C1 segment of cervical spinal cord (tissue), 14 donors: ENCODE measurements at places on chromosomes 11 and 22.

DNA sequence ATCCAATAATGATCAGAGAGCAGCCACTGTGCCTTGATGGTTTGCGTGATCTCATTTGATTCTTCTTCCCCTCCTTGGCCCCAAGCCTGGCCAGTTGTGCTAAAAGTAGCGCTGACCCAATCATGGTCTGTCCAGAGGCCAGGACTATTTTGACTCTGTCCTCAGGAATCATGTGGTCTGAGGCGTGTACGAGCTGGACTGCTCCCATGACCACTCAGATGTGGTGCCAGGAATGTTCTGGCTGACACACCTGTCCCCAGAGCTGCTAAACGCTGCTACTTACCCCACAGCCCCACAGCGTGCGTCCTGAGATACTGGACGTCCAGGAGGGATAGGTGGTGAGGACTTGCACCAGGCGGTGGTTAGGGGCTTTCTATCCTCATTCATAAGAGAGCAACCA is 70.5 kb downstream of the FEZ1 start:
- no peak for DNase-seq

DNA sequence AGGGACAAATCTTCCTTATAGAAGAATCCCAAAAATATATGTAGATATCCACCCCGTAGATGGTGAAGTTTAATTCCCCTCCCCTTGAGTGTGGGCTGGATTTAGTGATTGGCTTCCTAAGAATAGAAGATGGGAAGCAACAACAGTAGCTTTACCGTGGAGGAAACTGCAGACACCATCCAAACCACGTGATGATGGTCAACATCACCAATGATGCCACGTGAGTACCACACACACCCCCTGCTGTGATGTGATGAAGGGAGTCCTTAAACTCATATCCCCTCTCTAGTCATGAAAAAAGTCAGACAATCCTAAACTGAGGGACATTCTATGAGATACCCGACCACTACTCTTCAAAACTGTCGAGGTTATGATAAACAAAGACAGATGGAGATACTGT is 76.4 kb upstream of the SLC22A12 start:
- DNase-seq: no peak

GRCh38 chr22:49954354-49954753 is 6.2 kb upstream of the PIM3 start:
- DNase-seq: no peak

DNA sequence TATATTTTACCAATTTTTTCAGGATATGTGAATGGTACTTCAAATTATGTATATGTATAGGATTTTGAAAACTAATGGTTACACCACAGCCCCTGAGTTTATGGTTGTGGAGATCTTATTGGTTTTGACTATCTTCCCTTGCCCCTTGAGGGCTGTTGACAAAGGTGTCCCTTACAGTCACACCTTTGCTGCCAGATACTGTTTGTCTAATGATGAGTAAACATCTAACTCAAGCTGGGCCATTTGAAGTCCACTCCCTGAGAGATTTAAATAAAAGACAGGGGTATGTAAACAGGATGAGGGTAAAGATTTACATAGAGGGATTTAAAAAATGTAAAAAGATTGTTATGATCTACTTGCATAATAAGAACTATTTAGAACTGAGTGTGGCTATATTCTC is 38.9 kb upstream of the LUZP2 start:
- no peak for DNase-seq

GRCh38 chr11:3182462-3182852 is 17.3 kb upstream of the OSBPL5 start:
- no peak for DNase-seq

- no peak for DNase-seq
Measured at GRCh38 chr11:79940974-79941735, 500.3 kb upstream of the TENM4 start.

DNA sequence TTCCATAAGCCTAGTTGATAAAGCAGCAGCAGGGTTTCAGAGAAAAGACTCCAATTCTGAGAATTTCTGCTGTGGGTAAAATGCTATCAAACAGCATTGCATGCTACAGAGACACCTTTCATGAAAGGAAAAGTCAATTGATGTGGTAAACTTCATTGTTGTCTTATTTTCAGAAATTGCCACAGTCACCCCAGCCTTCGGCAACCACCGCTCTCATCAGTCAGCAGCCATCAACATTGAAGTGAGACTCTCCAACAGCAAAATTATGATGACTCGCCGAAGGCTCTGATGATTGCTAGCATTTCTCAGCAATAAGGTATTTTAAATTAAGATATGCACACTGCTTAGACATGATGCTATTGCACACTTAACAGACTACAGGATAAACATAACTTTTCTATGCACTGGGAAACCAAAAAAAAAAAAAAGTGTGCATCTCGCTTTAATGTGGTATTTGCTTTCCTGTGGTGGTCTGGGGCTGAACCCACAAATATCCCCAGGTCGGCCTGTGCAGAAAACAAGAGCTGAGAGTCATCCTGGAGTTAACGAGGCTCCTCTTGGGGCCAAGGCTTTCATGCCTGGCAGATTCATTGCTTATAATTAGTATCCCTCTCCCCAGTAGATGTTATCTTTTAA is 192.1 kb downstream of the CTTN start:
- DNase-seq: no peak

DNA sequence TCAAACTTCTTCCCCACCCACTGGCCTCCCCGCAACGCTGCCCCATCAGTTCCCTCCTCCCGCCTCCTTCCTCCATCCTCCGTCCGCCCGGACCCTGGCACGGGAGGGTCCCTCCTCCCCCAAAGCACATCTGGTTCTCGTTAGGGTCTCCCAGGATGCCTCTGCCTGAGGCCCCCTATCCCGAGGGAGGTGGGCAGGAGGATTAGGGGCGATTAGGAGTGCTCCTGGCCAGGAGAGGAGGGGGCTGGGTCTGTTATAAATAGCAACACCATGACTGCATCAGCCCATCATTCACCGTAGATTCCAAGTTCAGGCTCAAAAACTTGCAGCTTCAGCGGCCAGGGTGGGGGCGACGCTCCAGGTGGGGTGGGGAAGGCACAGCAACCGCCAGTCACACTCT is 10.4 kb downstream of the MYRF start:
- DNase-seq: no peak
